ENCODE measurements at places on chromosomes 1 and 21. TPM values are rescaled to one million over a fixed set of nuclear protein-coding genes. Genes with fewer than 3 reads are reported as not detected.

PDE9A gene
- 1.5 TPM for total RNA-seq

OR2T1 gene
- total RNA-seq, result not detected

EDN2 gene
- total RNA-seq, result not detected

THRAP3 gene
- total RNA-seq, result 130 TPM

CGN gene
- total RNA-seq, result 0.73 TPM

RNPC3 gene
- total RNA-seq, result 12.2 TPM
